CD8-positive, alpha-beta memory T cell (primary cell): ENCODE measurements at places on chromosomes 11 and 22. TPM values are rescaled to one million over a fixed set of nuclear protein-coding genes. Genes with fewer than 3 reads are reported as not detected.

- DNase-seq, result no peak
Measured at GRCh38 chr11:116449522-116449921, 323.3 kb downstream of the BUD13 start.

DNA sequence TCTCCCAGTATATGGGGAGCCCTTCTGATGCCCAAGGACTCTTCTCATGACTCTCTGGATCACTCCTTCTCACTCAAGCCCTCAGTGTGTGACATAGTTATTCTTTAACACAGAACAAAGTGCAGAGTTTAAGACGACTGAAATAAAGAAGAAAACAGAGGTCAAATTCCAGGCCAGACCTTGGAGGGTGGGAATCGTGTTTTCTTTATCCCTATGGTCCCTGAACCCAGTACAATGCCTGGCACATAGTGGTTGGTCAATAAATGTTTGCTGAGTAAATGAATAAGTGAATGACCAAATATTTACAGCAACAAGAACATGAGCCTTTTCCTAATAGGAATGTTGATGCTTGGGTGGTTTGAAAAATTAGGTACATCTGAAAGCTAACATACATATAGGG is 28.8 kb downstream of the VSTM5 start:
- no peak for DNase-seq

- no peak for DNase-seq
Measured at GRCh38 chr11:134276396-134277182, 410 bp downstream of the GLB1L3 start.

DNA sequence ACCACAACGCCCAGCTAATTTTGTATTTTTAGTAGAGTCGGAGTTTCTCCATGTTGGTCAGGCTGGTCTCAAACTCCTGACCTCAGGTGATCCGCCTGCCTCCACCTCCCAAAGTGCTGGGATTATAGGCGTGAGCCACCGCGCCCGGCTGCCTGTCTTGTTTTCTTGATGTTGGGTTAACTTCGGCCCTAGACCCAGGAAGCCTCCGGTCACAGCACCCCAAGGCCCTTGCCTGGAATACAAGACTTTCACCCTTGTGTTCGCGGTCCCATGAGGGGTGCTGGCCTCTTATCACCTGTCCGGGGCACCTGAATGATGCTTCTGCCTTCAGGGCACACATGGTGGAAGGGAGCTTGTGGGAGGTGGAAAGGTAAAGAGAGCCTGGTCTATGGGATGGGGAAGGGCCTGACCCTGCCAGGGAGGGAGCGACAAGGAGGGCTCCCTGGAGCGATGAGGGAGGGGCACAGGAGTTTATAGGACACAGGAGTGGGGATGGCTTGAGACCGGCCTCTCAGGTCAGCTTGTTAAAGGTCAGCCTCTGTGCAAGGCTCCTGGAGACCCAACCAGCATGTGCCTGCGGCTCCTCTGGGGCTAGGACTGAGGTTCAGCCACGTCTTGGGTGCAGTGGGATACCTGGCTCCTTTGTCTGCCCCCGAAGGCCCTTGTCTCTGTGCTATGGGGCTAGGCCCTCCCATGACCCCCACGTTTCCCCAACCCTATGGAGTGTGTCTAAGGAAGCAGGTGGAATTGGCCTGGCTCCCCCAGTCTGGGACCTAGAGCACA is 34.7 kb upstream of the GRAMD4 start:
- no peak for DNase-seq

DNA sequence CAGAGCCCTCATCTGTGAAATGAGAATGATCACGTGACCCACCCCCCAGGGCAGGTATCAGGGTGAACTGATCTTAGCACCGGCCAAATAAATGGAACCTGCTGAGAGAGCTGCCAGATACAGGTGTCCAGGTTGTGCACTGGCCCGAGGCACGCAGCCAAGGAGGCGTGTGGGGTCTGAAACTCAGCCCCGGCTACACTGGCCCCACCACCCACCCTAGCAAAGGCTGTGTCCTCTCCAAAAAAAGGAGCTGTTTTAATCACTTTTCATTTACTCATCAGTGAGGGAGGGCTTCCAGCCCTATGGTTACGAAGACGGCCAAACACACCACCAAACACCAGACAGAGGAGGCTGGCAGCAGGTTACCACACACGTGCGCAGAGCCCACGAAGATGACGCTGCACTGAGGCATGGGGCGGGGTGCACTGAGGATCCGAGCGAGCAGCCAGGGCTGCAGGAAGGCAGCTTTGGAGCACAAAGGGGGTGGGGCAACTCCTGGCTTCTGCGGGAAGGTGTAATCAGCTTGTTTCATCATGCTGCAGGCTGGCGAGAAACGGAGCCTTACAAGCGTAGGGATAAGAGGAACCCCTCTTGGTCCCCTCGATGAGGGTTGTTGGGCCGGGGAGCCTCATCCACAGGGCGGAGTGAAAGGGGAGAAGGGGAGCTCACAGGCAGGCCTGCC is 19.5 kb upstream of the SLC22A12 start:
- DNase-seq, result no peak

GRCh38 chr11:8192896-8193209 is 24.0 kb upstream of the RIC3 start:
- DNase-seq, result no peak

- DNase-seq, result no peak
Measured at GRCh38 chr11:102985850-102986249, 30.3 kb upstream of the MMP13 start.

- no peak for DNase-seq
Measured at GRCh38 chr11:130403271-130403804, 25.1 kb downstream of the ADAMTS8 start.

DNA sequence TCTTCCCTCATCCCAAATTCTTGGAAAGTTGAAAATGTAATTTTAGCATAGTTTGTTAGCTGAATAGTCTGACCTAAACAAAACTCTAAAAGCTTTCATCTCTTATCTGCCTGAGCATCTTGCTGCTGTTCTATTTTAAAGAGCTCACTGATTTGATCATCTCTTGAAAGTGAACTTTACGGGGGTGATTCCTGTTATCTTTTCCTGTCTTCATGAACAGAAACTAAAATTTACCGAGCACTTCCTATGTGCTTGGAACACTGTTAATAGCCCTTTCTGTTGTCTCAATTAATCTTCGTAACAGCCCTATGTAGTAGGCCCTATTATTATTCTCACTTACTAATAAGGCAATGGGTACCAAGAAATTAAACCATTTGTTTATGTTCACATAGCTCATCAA is 12.3 kb downstream of the AMOTL1 start:
- no peak for DNase-seq

DNA sequence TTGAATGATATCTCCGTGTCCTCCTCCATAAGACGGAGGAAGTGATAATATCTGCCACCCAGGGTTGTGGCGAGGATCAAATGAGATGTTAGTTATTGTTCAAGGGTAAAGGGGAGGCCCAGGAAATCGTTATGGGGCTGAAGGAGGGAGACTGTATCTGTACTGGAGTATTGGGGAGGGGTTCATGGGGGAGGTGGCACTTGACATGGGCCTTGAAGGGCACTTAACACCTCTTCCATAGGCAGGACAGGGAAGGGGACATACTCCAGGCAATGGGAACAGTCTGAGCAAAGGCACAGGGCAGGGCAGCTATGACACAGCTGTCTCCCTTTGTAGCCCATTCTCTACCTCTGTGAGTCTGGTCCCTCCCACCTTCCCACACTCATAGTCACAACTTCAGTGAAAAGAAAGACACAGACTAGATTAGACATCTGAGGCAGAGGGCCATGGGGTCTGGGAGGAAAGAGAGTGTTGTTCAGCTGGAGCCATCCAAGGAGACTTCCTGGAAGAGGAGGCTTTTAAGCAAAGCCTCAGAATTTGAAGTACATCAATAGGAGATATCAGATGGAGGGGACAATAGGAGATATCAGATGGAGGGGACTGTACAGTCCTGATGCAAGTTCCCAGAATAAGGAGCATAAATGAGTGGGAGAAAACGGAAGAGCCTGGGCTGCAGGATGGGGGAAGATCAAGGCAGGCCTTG is 15.8 kb upstream of the DGKZ start:
- peak; percentile 82 for DNase-seq

DNA sequence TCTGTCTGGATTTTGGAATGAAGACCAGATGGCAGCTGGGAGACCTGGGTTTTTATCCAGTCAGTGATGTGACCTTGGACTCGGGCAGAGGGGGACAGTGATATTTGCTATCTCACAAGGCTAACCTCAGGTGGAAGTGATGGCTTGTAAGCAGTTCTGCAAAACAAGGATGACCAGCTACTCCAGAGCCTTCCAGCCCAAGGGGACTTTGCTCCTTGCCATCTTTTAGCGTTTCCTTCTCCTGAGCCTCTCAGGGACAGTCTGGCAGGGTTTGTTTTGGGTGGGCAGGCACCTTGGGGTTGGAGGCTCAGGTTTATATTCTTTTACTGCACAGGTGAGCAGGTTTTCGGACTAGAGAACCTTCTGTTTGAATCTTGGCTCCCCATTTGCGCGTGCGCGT is 9.5 kb upstream of the OSBP2 start:
- no peak for DNase-seq

DNA sequence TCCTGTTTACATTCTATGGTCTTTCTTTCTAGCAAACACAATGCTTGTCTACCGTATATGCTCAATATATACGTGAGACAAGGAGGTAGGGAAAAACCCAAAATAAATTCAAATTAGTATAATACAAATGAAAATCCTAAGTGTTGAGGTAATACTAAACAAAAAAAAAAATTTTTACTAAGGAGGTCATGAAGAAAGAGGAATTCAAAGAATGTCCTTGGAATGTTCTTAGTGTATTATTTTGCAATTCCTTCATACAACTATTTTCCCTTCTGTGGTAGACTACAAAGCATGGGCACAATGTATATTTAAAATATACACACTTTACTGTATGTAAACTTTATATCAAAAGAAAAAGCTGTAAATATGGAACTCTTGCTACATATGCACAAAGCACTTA is 36.4 kb downstream of the PIK3C2A start:
- DNase-seq, result no peak

DNA sequence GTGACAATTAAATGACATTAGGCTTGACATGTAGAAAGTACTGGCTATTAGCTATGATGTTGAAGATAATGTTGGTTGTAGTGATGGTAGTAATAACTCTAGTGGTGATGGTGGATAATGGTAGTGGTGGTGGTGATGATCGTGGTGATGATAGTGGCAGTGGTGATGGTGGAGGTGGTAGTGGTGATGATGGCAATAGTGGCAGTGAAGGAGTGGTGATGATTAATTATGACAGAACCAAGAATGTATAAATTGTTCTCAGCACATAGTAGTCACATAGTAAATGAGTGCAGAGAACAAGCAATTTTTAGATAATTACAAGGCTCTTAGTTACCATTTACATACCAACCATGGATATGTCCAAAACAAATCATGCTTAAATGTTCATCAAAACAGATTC is 5.3 kb upstream of the CD44 start:
- no peak for DNase-seq

GRCh38 chr11:15926071-15926470 is 430.3 kb downstream of the SOX6 start:
- no peak for DNase-seq

- DNase-seq, result no peak
Measured at GRCh38 chr22:28883657-28883916, 215 bp downstream of the ZNRF3 start.

GRCh38 chr11:79541466-79541865 is 100.6 kb upstream of the TENM4 start:
- DNase-seq, result no peak

GRCh38 chr11:121592708-121593107 is 139.9 kb upstream of the SORL1-AS1 start:
- no peak for DNase-seq

DNA sequence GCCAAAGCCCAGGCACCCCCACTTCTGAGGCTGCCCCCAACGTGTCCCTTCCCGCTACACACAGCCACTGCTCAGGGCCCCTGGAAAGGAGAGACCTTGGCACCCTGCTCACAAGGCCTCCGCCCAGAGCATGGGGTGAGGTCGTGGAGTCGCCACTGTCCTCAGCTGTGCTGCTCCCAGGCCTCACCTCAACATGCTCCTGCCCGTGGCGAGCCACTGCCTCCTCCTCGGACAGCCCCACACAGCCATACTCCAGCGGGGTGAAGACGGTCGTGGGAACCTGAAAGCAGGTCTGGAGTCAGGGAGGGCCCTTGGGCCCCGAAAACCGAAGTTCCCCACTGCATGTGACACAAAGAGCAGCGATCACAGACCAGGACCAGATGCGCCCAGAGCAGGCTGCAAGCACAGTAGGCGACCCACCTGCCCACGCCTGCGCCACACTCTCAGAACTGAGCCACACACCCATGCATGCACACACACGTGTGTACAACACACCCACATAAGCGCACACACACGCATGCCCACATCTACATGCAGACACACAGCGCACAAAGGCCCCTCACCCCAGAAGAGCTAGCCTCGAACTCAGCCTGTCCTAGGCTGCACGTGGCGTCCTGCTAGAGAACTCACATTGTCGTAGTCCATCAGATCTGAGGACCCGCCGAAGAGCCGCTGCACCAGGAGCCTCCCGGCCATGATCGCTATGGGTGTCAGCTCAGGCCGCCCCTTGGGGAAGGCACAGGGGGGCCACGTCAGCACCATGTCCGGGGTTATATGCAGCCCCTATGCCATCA is 25.5 kb upstream of the GNB1L start:
- DNase-seq, result no peak

DNA sequence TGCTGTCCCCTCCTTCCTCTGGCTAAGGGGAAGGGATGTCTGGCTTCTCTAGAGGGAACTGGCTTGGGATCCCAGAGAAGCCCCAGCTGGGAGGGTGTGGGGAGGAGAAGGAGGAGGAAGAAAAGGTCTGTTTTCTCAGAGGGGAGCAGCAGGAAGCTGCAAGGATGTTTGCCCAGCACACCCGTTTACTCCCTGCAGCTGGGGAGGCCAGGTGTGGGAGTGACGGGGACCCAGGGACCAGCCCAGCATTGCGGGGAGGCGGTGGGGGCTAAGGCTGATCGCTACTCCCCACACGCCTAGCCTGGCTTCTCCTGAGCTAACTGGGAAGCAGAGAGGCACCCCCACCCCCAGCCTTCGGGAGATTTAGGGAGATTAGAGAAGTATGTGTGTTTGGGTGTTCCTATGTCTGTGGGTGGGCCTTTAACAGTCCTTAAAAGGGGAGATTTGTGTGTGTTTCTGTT is 3.9 kb downstream of the CREB3L1 start:
- no peak for DNase-seq

- no peak for DNase-seq
Measured at GRCh38 chr22:38952281-38952993, 5.0 kb upstream of the APOBEC3A start.

GRCh38 chr11:64867748-64868462 is 10.5 kb downstream of the EHD1 start:
- DNase-seq, result no peak

GRCh38 chr11:86720546-86720945 is 48.1 kb upstream of the ME3 start:
- DNase-seq, result no peak

GRCh38 chr22:30326255-30326705 is 461 bp downstream of the TBC1D10A start:
- DNase-seq, result peak; percentile 24

GRCh38 chr11:575313-575995 is 816 bp upstream of the PHRF1 start:
- DNase-seq, result no peak

Gene MS4A4E
- not detected for total RNA-seq

Gene NUP160
- 69.9 TPM for total RNA-seq

Gene PNPLA3
- not detected for total RNA-seq

Gene HMOX1
- total RNA-seq, result 5.1 TPM

Gene KCNJ11
- 0.53 TPM for total RNA-seq

Gene GNAZ
- 2.6 TPM for total RNA-seq

Gene C11orf58
- 188 TPM for total RNA-seq

Gene SLC22A12
- total RNA-seq, result not detected

Gene TPBGL
- 0.09 TPM for total RNA-seq

Gene CADM1
- total RNA-seq, result 1.1 TPM

Gene ANO5
- 0.04 TPM for total RNA-seq

Gene NFAM1
- 0.31 TPM for total RNA-seq

Gene P4HA3
- total RNA-seq, result not detected

Gene UBQLN3
- not detected for total RNA-seq
